ENCODE measurements at places on chromosomes 6 and 20.
A peak's percentile ranks its signal among the peaks of the same experiment; 100 is the strongest.

DNA sequence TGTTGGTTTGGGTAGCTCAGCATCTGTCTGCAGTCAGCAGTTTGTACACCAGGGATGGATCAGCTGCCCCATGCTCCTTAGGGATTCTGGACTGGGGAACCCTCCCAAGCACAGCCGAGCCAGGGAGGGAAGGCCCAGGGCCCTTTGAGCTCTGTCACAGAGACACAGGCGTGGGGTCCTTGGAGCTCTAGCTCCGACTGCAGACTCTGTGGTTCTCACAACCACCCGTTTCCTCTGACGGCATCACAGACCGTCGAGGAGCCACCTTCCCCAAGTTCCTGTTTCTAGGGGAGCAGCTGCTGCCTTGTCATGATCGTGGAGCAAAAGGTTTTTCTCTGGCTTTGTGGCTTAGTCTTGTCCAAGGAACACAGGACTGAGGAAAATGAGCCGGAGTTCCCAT is at the start of gene SLA2:
Gene SLA2, minus strand, starts transcription at position 199 of the 400 bp plus-strand sequence. CDS start 4,861 bp downstream, outside the sequence.
- peak within 1 kb of the TSS; percentile 99 for H3K27ac ChIP-seq
- peaks cover 23% of the 10 kb centered on the region for H3K36me3 ChIP-seq
- peak; percentile 61 for DNase-seq
- H3K4me1 ChIP-seq = peaks cover 48% of the 10 kb centered on the region
- H3K4me3 ChIP-seq = peak within 1 kb of the TSS; percentile 98
- H3K27me3 ChIP-seq = no peaks in the 10 kb centered on the region

DNA sequence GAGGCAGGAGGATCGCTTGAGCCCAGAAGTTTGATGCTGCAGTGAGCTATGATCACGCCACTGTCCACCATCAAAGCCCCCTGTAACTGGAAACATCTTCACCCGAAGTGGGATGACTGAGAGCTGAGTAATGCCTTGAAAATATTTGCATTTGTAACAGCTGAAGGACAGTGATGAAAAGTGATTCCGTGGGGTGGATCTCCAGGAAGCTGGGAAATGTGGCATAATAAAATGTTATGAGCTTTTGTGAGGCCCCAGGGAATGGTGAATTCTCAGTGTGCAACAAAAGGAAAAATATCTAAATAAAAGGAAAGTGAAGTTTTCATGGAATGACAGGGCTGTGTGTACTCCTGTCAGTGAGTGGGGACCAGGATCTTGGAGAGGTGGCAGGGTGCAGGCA is 92.0 kb downstream of the JAG1 start:
- no peak overlapping the region for H3K27ac ChIP-seq
- no peak for DNase-seq
- H3K27me3 ChIP-seq = peaks cover 3% of the 10 kb centered on the region
- H3K4me1 ChIP-seq = peaks cover 19% of the 10 kb centered on the region

GRCh38 chr6:169251371-169251802 is 2.3 kb downstream of the THBS2 start:
- peaks cover 41% of the 10 kb centered on the region for H3K27me3 ChIP-seq
- no peaks in the 10 kb centered on the region for H3K36me3 ChIP-seq
- H3K4me1 ChIP-seq = peaks cover 5% of the 10 kb centered on the region
- no peak overlapping the region for H3K4me3 ChIP-seq
- H3K27ac ChIP-seq = no peak overlapping the region
- no peak for DNase-seq

DNA sequence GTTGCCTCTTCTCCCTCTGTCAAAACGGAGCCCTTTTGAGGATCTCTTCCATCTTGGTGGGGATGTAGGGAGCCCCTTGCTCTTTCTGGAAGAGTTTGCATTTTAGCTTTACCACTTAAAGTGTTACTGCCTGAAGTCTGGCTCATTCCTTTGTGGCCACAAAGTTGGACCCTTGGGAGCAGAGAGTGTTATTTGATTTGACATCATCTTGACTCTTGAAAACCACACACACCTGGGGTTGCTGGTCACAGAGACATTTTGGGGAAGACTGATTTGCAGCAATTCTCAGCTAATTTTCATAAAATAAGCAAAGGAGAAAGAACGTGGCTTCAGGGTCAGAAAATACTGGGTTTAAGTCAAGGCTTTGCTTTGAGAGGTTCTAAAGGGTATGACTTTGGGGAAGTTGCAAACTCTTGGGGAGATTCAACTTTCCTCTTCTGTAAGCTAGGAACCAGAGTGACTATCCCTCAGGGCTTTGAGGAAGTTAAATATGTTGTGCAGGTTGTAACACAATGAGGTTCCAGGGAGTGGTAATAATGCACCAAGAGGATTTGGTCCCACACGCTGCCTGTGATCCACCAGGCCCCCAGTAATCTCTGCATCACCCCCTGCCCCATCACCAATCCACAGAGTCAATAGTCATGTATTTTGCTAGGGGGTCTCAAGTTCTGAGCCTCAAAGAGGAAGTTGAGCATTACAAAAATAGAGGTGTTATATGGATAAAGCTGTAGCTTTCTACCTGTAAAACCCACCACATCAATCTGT is 141.6 kb upstream of the SLC24A3 start:
- no peak overlapping the region for H3K4me3 ChIP-seq
- H3K4me1 ChIP-seq = no peaks in the 10 kb centered on the region
- DNase-seq = no peak
- no peaks in the 10 kb centered on the region for H3K27me3 ChIP-seq
- H3K36me3 ChIP-seq = no peaks in the 10 kb centered on the region

DNA sequence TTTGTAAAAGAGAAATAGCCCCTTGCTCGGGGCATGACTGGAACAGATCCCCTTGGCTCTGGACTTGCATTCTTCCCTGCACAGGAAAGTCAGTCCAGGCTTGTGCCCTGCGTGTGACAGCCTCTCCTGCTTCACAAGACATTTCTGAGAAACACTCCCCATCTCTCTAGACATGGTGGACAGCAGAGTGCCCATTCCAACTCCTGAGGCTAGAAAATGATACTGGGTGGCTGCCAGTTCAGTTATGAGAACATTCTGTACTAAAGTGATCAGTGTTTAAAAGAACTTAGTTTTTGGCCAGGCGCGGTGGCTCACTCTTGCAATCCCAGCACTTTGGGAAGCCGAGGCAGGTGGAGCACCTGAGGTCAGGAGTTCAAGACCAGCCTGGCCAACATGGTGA is 41.3 kb downstream of the TGM3 start:
- no peaks in the 10 kb centered on the region for H3K36me3 ChIP-seq
- no peak overlapping the region for H3K4me3 ChIP-seq
- H3K27me3 ChIP-seq = peaks cover 3% of the 10 kb centered on the region
- no peaks in the 10 kb centered on the region for H3K4me1 ChIP-seq
- DNase-seq = no peak
- no peak overlapping the region for H3K27ac ChIP-seq

- H3K36me3 ChIP-seq = no peaks in the 10 kb centered on the region
- peaks cover 1% of the 10 kb centered on the region for H3K27me3 ChIP-seq
- DNase-seq = no peak
- no peak overlapping the region for H3K27ac ChIP-seq
These were observed 255.1 kb downstream of the CDH26 start for GRCh38 chr20:60213126-60213893.

GRCh38 chr6:3294921-3295871 is 36.4 kb downstream of the PSMG4 start:
- DNase-seq = no peak
- H3K4me3 ChIP-seq = no peak overlapping the region
- no peaks in the 10 kb centered on the region for H3K36me3 ChIP-seq
- no peaks in the 10 kb centered on the region for H3K27me3 ChIP-seq
- H3K27ac ChIP-seq = no peak overlapping the region

DNA sequence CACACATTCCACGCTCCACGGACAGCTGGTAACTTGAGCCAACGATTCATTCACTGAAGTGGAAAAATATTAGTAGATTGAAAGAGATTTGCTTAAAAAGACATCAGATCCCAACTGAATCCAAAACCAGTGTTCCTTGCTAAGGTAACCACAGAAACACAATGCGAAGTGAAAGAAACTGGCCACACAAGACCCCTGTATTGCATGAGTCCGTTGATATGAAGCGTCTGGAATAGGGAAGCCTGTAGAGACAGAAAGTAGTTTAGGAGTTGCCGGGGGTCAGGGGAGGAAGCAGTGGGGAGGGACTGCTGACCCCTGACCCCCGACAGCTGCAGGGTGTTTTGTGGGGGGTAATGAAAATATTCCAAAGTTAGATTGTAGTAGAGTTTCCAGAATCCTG is 10.0 kb downstream of the PCK1 start:
- H3K27ac ChIP-seq = no peak overlapping the region
- DNase-seq = no peak
- no peaks in the 10 kb centered on the region for H3K36me3 ChIP-seq
- H3K4me3 ChIP-seq = no peak overlapping the region
- no peaks in the 10 kb centered on the region for H3K4me1 ChIP-seq

DNA sequence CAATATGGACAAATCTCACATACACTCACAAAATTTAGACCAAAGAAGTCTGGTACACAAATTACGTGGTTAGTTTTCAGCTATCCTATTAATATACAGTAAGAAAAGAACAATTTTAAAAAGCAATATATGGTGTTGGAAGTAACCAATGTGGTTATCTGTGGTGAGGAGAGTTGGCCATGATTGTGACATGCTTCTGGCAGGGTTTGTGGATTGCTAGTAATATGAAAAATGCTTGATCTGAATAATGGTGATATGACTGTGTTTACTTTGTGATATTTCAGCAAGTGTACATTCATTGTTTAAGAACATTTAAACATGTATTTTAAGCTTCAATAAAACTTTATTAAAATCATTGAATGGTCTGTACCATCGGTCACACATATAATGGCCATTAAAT is 99.1 kb downstream of the ADGB start:
- no peak overlapping the region for H3K4me3 ChIP-seq
- H3K4me1 ChIP-seq = no peaks in the 10 kb centered on the region
- DNase-seq = no peak
- H3K27me3 ChIP-seq = peaks cover 8% of the 10 kb centered on the region
- H3K36me3 ChIP-seq = no peaks in the 10 kb centered on the region
- H3K27ac ChIP-seq = no peak overlapping the region
